ENCODE measurements at places on chromosomes 16 and 17. TPM values are rescaled to one million over a fixed set of nuclear protein-coding genes. Genes with fewer than 3 reads are reported as not detected.

The TMC5 gene
- total RNA-seq, result 9.1 TPM

The SKAP1 gene
- 0.79 TPM for total RNA-seq

- DNase-seq, result no peak
Observed at GRCh38 chr17:50149417-50150353, 792 bp downstream of the PPP1R9B start.

The FOXJ1 gene
- 18.2 TPM for total RNA-seq

The PNMT gene
- 5.4 TPM for total RNA-seq

GRCh38 chr17:77716289-77716926 lies 242.1 kb upstream of the TNRC6C start:
- no peak for DNase-seq

The SDK2 gene
- 4.6 TPM for total RNA-seq

The PRR35 gene
- 0.12 TPM for total RNA-seq
